ENCODE measurements at places on chromosomes 5 and 9.

GRCh38 chr9:70060883-70061507 is 17.3 kb downstream of the MAMDC2 start:
- no peak for DNase-seq

DNA sequence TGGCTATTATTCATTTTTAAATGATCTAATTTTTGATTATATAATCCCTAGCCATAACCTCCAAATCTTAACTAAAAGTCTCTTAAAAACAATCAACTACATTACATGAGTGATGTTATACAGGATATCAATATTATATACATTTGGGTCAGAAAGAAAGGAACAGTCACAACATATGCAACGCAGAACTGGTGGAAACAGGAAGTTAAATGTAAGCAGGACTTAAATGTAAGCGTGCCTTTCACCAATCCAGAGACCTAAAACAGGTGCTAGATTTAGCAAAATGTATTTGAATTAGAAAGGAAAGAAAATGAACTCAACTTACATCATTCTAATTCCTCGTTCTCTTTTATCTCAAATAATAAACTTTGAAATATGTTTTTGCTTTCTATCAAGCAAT is 738.5 kb downstream of the PTPRD start:
- DNase-seq = no peak

- DNase-seq = no peak
These were observed 170.0 kb upstream of the DAPK1 start for GRCh38 chr9:87327575-87328125.

- no peak for DNase-seq
These were observed 40.7 kb downstream of the SECISBP2 start for GRCh38 chr9:89358985-89359384.

DNA sequence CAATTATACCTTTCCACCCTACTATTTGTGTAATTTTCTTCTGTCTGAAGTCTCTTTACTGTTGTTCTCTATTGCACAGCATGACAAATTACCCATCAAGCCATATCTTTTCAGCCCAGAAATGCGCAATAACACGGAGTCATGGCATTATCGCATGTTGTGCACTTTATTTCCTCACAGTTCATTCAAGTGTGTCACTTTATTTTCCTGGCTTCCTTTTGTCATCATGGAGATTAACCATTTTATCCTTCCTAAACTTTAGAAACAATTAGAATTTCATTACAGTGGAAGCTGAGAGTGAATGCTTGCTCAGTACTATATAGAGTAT is 41.3 kb upstream of the MEF2C start:
- DNase-seq = no peak

GRCh38 chr9:134188386-134189144 is 24.2 kb upstream of the RNU6ATAC start:
- DNase-seq = no peak

GRCh38 chr5:95152535-95152934 is 132.4 kb downstream of the MCTP1 start:
- no peak for DNase-seq

GRCh38 chr9:79630521-79631403 is 59.0 kb downstream of the TLE4 start:
- no peak for DNase-seq

DNA sequence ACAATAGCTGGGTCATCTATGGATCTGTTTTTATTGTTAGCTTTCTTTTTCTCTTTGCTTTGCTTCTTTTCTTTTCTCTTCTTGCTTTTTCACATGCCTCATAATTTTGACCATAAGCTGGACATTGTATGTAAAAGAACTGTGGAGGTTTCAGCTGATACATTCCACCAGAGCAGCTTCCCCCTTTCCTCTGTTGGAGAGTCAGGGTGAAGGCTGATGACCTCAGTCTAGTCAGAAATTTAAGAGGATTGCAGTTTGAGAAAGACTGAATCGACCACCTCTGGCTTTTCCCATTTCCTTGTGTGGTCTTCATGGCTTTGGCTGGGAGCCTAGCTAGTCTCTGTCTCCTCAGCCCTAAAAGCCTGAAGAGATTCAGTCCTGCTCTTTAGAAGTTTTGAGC is 42.0 kb downstream of the KCNIP1 start:
- DNase-seq = no peak

- DNase-seq = no peak
These were observed 8.4 kb downstream of the RPL37 start for GRCh38 chr5:40826489-40827187.

DNA sequence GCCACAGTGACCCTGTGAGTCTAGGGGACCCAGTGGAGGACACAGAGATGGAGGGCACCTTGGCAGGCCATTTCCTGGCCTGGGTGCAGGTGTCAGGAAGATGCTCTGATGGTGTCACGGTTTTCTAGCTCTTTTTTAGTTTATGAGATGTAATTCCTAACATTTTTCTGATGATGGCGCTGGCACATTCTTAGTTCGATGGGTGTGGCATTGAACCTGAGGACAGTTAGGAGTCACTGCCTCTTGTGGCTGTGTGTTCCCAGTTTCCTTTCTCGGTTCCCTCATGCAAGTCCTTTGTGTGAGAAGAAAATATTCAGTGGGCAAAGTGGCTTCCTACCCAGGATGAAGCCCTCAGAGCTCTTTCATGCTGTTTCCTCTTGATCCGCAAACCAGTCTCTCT is 129.4 kb upstream of the ICE1 start:
- DNase-seq = no peak

GRCh38 chr5:146112476-146112875 is 7.1 kb upstream of the PLAC8L1 start:
- DNase-seq = no peak

Measured in stimulated activated CD4-positive, alpha-beta T cell treated with anti-CD3 and anti-CD28 coated beads, Interleukin-1b, Interleukin-23, amount 100 ng/mL, for 1 hour (primary cell).